ENCODE measurements at places on chromosomes 6 and 20.
A peak's percentile ranks its signal among the peaks of the same experiment; 100 is the strongest.

DNA sequence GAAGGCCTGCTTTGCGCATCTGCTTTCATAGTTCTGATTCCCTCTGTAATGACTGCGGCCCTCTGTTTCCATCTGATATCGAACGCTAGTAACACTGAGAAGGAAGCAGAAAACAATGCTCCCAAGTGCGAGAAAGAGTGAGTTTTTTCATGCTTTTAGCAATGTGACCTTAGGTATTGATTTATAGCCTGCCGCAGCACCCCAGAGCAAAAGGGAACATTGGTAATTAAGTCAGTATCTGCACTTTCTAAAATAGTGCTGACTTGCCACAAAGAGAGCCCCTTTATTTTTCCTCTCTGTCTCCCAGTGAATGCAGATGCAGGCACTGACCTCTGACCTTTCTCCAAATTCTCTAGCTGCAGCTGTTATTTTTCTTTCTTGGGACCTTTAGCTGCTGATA lies 129.8 kb downstream of the HDGFL1 start:
- DNase-seq, result no peak

GRCh38 chr6:64727075-64727474 lies 980.0 kb downstream of the EYS start:
- DNase-seq, result no peak

DNA sequence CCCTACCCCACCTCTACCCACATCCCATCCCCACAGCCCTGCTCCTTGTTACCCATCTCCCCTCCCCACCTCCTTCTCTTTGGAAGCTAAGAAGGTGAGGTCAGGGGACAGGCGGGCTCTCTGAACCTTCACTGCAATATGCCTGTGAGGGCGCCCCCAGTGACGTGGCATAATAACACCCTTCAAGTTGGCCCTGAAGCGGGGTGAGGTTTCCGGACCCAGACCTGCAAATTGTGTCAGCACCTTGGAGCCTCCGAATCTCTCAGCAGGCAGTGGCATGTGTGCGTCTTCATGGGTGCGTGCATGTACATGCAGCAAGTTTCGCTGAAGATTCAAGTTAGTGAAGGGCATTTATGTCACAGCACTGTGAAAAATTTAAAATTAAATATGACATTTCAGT lies 114.6 kb downstream of the SOBP start:
- no peak for DNase-seq

GRCh38 chr6:136037242-136037875 lies 185.9 kb downstream of the PDE7B start:
- DNase-seq, result no peak

GRCh38 chr6:164095056-164095455 lies 680.5 kb downstream of the QKI start:
- DNase-seq, result no peak

DNA sequence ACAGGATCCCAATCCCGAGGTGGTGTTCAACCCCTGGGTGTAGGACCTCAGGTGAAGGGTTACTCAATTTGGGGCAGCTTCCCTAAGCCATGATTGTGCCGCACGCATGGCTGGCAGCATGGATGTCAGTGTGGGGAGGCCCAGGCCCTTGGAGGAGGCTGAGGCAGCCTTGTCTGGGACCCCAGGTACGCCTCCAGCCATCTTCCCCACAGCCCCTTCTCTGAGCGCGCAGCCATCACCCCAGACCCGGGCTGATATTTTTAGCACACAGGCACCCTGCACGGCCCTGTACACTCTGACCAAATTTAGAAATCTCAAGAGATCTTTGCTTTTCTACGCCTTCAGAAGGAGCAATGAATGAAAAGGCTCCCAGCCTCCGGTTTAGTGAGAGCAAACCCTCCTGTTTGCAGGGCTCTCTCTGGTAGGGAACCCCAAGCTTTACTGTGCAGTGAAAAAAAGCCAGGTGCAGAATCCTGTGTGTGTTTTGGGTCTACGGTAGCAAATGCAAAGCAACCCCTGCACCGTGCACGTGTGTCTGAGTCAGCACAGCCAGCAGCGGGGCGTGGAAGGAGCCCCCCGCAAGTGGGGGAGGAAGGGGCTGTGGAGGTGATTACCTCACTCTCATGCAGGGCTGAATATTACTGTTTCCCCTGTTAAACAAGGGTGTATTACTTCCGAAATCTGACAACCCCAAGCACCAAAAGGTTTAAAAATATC lies 44.3 kb downstream of the CTCFL start:
- no peak for DNase-seq

DNA sequence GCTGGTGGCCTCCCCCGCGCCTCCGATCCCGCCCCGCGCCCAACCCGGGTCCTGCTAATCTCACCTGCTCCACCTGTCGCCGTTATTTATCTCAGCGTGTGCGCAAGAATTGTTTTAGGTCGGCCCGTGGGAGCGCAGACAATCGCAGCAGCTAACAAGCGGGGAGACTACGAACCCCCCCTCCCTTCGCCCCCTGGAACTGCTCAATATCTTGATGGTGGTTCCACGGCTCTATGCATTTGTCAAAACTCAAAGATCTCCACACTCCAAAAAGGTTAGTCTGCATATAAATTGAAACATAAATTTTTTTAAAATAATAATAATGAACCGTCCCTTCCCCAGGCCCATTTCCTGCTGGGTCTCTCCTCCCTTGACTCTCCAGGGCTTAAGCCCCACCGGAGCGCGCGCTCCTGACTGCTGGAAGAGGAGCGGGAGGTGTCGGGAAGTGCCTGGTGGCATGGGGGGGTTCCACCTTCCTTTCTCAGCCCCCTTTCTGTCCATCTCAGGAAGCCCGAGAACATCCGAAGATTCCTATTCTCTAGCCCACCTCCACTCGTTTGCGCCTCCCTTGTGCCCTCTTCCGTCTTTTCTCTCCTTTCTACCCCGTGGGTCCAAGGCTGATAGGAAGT lies 1.6 kb upstream of the MDGA1 start:
- DNase-seq, result no peak

GRCh38 chr20:24767623-24768100 lies 181.4 kb upstream of the CST7 start:
- DNase-seq, result no peak

DNA sequence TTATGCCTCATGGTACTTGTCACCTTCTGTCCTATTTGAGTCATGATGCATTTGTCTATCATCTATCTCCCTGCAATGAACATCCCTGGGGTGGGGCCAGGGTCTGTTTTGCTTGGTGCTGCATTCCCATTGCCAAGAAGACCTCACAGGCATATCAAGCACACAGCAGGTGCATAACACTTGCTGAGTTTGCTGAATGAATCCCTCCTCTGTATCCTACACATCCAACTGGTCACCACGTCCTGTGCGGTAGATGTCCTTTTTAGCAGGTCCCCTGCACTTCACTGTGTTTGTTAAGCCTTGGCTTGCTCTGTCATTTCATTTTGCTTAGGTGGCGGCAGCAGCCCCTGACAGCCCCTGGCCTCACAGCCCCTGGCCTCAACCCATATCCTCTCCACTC lies 214.8 kb upstream of the RNF24 start:
- DNase-seq, result no peak

GRCh38 chr6:143191361-143191760 lies 130.7 kb downstream of the AIG1 start:
- DNase-seq, result no peak

- DNase-seq, result peak; percentile 65
These were observed 7.9 kb upstream of the ITPR3 start for GRCh38 chr6:33613146-33613794.

DNA sequence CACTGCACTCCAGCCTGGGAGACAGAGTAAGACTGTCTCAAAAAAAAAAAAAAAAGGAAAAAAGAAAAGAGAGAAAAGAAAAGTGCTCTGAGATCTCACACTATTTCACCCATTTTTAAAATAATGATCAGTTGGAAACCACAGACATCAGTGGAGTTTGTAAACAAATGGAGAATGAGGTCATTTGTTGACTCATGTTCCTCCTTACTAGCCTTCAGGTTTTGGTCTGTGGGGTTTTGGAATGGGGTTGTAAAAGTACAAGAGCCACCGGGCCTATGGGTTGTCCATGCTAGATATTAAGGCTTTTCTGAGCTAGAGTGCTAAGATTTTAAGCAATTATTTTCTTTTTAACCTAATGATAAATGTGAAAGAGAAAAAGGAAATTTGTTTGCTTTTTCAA lies 104.4 kb upstream of the PRL start:
- no peak for DNase-seq

- peak; percentile 78 for DNase-seq
These were observed 35.4 kb upstream of the HMGN3 start for GRCh38 chr6:79269877-79270276.

DNA sequence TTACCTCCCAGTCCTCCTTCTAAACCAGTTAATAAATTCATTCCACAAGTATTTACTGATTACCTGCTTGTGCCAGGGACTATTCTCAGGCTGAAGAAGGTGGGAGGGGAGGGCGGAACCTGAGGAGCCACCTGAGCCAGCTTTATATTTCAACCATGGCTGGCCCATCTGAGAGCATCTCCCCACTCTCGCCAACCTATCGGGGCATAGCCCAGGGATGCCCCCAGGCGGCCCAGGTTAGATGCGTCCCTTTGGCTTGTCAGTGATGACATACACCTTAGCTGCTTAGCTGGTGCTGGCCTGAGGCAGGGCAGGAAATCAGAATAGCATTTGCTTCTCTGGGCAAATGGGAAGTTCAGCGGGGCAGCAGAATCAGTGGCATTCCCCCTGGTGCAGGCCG lies 4.9 kb upstream of the AAR2 start:
- no peak for DNase-seq

DNA sequence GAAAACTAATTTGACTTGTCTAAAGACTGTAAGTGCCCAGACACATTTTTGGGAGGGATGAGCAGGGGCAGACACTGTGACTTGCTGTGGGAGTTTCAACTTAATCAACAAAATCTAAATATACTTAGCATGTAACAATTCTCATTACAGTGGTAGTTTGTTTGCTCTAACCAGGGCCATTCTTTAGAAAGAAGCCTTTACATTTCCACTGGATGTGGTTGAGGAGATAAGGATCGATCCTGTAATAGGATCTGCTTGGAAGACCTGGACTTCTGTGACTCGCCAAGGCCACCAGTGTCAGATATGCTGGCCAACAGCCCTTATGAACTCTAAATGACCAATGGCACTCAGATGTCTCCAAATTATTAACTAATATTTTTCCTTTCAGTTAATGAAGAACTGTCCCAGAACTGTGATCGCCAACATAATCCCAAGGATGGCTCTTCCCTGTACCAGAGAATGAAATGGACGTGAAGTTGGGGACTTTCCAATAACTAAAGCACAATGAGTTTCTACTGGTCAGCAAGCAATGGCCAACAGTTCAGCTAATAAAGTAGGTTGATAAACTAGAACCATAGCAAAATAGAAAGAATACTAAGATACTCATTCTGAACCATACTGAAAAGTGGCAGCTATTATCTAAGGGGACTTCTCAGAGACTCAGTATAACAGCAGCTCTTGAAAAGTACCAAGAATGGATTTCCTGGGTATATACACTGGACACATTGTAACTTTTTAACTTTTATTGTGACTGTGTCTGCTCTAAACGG lies 7.5 kb downstream of the SMLR1 start:
- DNase-seq, result no peak

DNA sequence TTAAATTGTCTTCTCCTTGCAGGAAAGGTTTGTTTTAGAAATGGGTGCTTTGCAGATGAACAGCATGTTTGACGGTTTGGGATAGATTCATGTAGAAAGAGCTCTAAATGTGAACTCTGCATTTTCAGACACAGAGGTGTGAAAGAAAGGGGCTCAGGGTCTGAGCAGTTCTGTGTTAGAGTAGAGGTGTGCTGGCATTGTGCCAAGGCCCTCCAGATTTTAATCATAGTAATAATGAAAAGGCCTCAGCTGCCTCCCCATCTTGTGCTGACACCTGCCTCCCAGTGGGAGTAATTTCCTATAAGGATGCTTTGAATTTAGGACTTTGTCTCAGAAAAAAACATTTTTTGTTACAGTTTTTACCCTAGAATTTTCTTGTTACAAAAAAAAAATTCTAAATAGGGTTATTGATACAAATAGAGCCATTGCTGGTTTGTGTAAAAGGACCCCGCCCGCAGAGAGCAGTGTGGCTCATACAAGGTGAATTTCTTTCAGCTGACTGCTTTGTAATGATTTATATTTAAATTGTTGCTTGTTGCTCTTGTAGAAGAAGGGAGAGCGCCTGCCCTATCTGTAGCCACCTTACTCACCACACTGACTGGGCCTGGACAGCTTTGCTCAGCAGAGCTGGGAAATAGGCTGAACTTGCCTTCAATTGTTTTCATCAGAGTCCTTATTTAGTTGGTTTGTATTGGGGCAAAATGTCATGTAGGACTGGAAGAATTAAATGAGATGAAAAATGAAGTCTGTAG lies 294.5 kb downstream of the ZFAND3 start:
- no peak for DNase-seq

- DNase-seq, result no peak
These were observed 16.9 kb upstream of the HBS1L start for GRCh38 chr6:135071541-135071940.

- no peak for DNase-seq
These were observed 2.6 kb upstream of the ANKRD6 start for GRCh38 chr6:89430201-89430962.

GRCh38 chr6:124057461-124057860 lies 253.8 kb downstream of the NKAIN2 start:
- no peak for DNase-seq

- no peak for DNase-seq
These were observed 158.7 kb upstream of the ZNF184 start for GRCh38 chr6:27631609-27631916.

DNA sequence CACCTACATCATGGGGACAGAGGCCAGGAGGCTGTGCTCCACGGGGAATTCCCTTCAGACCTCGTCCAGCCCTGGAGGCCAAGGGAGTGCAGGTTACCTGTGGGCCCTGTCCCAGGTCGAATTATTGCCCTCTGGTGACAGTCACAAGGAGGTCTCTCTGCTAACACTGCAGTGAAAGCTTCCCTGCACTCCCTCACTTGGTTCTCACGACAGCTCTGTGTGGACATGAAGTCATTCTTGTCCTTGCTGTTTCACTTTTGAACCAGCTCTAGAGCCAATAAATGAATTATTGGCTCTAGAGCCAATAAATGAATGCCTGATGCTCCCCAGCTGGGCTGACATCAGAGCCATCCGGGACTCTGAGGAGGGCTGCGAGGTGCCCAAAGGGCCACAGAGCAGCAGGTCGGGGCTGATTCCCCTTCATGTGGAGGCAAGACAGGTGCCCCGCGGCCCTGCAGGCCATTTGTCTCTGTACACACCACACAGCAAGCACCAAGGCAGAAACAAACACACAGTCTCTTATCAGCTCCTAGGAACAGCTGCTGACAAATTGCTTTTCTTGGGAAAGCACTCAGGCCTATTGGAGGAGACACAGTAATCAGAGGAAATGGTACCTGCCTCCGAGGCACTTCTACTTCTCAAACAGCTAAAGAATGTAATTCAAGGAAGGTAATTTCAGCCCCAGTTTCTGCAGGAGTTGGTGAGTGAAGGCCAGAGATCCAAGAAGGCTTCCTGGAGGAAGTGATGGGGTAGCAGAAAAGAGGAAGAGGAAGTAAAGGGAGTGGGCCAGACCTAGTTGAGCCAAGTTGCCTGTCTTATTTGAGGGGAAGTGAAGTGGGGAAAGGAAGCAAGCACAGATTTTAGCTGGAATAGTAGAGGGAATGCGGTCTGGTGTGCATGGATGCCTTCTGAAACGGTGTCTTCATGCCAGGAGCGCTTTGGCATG lies 27.5 kb upstream of the TBXT start:
- no peak for DNase-seq

- DNase-seq, result peak; percentile 30
These were observed 94.0 kb downstream of the RNGTT start for GRCh38 chr6:88869263-88870020.

- no peak for DNase-seq
These were observed 168.2 kb upstream of the RIN2 start for GRCh38 chr20:19589787-19590362.

GRCh38 chr6:37757381-37757780 lies 59.7 kb upstream of the MDGA1 start:
- no peak for DNase-seq

GRCh38 chr20:346640-347316 lies at the start of gene NRSN2:
NRSN2 (plus strand) TSS chr20:347111; CDS start chr20:349644, 2,533 bp downstream.
- peak; percentile 82 for DNase-seq

All from adipocyte (in vitro differentiated cells).